ENCODE measurements at places on chromosomes 12 and 14.
A peak's percentile ranks its signal among the peaks of the same experiment; 100 is the strongest.

- DNase-seq, result no peak
Measured at GRCh38 chr12:106757623-106758348, 16.7 kb upstream of the RIC8B start.

DNA sequence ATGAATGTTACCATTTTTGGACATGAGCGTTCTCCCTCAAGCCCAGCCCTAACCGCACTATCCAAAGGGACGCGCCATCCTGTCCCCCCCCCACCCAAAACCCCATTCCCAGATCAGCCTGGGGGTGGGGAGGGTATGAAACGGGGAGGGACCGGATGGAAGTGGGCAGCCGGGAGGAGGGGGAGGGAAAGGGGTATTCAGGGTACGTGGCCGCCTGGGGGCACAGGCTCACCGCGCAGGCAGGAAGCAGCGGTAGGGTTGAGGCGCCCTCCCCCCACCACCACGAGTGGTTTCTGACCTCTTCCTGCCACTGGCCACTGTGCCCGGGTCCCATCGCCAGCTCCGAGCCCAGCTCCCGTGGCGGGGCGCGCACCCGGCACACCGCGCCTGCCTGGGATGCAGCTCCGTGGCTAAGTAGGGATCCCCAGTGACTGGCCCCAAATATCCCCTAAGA lies 1.4 kb downstream of the ACTN1 start:
- peak; percentile 44 for DNase-seq

DNA sequence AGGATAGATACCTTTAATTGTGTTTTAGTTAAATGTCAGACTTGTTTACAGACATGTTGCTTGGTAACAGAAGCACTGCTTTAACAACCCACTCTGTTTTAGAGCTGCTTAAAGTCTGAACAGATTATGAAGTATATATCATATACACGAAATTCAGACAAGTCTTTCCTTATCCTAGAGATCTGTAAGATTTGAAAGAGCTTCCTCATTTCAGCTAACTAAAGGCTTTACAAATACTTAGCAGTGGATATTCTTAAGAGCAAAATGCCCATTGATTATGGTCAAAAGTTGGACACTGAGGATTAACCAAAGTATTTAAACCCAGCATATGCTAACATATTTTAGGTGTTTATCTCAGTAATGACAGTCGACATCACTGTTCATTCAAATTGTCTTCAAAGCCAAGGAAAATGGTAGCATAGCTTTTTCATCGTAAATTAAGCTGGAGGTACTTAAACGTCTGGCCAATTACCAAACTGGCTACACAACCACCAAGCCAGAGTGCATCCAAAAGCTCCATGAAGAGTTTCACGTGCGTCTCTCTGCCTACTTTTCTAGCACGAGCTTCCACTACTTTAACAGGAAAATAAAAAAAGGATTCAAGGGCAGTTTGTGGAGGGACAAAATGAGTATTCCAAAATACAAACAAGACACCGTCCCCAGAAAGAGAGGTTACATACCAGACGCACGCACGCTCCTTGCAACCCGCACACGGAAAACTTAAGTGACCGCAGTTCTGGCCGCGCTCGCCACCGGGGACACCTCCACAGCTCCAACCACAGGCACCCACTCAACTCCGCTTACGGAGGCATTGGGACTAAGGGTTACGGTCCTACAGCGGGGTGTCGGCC lies 565 bp downstream of the CEP83 start:
- peak; percentile 30 for DNase-seq

DNA sequence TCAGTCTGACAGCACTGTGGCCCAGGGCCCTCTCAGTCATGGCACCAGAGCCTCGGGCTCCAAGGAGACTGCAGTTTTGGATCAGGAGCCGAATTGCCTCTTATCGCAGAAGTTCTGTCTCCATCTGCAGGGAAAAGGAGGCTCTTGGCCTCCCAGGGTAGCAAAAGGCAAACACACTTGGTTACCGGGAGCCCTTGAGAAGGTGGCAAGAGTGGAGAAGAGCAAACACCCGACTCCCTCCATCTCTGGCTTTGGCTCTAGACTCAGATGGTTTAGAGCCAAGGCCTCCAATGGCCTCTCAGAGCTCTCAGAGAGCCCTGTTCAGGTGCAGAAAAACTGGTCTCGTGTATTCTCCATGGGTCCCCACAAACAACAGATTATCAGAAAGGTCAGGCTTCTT lies 44.6 kb downstream of the NINJ2 start:
- DNase-seq, result no peak

GRCh38 chr12:103697971-103698751 lies 111.1 kb downstream of the STAB2 start:
- DNase-seq, result peak; percentile 78

GRCh38 chr12:121513464-121514183 lies 67.2 kb downstream of the KDM2B start:
- DNase-seq, result no peak

GRCh38 chr14:52797653-52798052 lies 6.2 kb upstream of the GNPNAT1 start:
- no peak for DNase-seq

DNA sequence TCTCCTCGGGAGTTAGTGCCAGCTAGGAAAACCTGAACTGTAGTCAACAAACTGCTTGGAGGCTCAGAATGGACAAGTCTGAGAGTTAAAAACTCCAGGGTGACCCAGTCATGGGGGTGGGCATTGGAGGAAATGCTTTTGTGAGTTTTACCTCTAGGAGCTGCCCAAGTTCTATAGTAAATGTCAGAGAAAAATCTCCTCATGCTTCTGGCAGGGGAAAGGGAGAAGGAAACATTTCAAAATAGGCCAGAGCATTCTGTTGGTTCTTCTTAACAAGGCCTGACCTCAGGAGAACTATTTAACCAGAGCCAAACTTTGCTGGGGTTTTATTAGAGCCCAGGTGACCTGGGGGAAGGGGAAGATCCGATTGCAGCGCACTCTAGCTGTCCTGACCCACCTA lies 12.3 kb downstream of the NINJ2 start:
- DNase-seq, result peak; percentile 34

DNA sequence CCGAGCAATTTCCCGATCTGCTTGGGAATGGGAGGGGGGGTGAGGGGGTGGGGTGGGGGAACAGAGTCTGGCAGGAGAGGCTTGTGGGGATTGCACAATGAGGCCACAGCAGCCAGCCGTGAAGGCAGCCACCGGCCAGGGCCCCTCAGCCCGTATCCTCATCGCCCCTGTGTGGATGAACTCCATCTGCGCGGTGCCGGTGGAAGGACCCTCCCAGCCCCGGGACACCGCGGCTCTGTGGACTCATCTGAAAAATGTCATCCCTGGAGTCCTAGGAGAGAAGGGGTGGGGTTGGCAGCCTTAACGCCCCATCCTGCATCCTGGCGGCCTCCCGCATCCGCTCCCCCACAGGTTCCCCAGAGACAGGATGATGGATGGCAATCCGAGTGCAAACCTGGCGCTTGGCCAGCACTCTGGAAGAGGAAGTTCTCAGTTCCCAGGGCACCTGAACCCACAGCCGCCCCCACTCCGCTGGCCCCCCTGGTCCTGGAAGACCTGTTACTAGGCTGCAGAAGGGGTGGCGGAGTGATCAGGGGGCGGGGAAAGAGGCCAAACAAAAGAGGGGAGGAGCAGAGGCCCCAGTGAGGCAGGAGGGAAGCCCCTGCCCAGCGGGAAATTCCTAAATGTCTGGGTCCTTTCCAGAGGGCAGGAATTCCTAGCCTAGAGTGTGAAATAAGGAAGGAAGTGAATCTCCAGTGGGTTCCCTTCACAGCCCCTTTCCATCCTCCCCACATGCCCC lies 1.2 kb upstream of the TNFAIP2 start:
- DNase-seq, result peak; percentile 83

- no peak for DNase-seq
Measured at GRCh38 chr14:76272774-76273173, 103.2 kb upstream of the ESRRB start.
